ENCODE measurements at places on chromosomes 4 and X.

- no peak for DNase-seq
Observed at GRCh38 chr4:168584321-168584771, 87.5 kb downstream of the PALLD start.

- DNase-seq, result no peak
Observed at GRCh38 chr4:3419836-3420605, 21.7 kb upstream of the HGFAC start.

GRCh38 chrX:2397229-2398063 lies 103.3 kb downstream of the DHRSX start:
- no peak for DNase-seq

- DNase-seq, result no peak
Observed at GRCh38 chr4:99624141-99624719, 33.4 kb downstream of the C4orf54 start.

GRCh38 chr4:26524011-26524410 lies 33.7 kb upstream of the CCKAR start:
- no peak for DNase-seq

DNA sequence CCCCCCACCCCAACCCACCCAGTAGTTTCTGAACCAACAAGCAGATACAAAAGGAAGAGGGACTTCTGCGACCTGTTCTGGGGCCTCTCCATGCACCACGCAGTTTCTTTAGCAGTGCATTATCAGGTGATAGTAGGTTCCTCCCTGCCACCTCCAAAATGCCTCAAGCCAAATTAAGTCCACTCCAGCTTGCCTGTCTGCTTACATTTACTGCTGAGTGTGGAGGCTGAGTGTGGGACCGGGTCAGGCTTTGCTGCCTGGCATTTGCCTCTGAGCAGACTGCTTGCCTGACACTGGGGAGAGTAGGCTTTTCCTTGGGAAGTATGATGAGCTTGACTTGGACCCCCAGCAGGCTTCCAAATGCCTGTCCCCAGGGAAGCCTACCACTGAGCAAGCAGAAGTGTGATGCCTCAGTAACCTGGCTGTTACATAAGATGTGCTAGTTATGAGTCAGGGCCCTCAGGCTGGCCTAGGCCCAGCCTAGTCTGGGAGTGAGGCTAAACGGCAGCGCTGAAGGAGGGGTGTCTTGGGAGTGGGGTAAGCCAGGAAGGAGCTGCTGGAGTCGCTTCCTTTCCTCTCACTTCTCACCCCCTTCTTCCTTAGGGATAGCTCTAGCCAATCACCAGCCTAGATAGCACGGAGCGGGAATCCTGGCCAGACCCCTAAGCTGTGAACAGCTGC lies 9.0 kb downstream of the TSC22D3 start:
- no peak for DNase-seq

DNA sequence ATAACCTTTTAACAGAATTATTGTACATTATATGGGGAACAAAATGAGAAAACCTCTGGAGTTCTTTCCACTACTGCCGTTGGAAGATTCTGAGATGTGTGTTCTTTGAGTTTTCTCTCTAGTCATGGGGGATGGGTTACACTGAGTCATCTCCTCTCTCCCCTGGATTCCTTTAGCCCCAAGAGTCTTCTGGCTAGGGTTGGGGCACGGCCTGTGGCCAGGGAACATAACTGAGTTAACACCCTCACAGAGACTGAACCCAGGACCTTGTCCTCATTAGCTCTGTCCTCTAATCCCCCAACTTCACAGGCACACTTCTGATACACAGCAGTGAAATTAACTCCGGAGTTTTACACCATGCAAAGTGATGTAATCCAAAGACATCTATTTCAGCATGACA lies 142.3 kb upstream of the F9 start:
- DNase-seq, result no peak

GRCh38 chr4:186676531-186677161 lies 47.0 kb downstream of the FAT1 start:
- no peak for DNase-seq

Data from left lobe of liver (tissue), 2 donors.